NCI-H526 treated with DMSO at 0.1 percent for 48 hours (cell line): ENCODE measurements at places on chromosomes 2 and 18.

GRCh38 chr2:239984421-239985194 lies 40.5 kb downstream of the NDUFA10 start:
- DNase-seq = no peak

DNA sequence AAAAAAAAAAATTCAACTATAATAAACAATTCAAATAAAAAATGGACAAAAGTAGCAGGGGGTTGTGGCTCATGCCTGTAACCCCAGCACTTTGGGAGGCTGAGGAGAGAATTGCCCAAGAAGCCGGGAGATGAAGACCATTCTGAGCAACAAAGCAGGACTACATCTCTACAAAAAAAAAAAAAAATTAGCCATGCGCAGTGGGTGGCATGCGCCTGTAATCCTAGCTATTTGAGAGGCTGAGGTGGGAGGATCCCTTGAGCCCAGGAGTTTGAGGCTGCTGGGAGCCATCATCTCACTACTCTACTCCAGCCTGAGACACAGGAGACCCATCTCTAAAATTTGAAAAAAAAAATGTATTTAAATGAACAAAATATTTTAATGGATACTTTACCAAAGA lies 4.4 kb upstream of the CACNB4 start:
- no peak for DNase-seq

DNA sequence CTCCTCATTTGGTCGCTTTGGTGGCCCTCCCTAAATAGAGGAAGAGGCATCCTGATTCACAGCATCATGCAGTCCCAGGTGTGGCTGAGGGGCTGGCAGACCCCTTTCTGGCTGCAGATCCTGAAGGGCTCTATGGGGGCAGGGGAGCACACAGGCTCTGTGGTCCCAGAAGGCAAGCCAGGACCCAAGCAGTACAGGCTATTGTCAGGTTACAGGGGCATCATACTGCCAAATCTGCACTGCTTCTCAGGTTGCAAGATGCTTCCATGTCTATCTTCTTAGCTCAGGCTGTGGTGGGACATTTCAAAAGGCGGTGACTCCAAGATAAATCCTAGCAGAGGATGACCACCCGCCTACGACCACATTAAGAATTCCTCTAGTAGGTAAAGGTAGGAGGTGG lies 54.3 kb downstream of the TTC32 start:
- DNase-seq = no peak

DNA sequence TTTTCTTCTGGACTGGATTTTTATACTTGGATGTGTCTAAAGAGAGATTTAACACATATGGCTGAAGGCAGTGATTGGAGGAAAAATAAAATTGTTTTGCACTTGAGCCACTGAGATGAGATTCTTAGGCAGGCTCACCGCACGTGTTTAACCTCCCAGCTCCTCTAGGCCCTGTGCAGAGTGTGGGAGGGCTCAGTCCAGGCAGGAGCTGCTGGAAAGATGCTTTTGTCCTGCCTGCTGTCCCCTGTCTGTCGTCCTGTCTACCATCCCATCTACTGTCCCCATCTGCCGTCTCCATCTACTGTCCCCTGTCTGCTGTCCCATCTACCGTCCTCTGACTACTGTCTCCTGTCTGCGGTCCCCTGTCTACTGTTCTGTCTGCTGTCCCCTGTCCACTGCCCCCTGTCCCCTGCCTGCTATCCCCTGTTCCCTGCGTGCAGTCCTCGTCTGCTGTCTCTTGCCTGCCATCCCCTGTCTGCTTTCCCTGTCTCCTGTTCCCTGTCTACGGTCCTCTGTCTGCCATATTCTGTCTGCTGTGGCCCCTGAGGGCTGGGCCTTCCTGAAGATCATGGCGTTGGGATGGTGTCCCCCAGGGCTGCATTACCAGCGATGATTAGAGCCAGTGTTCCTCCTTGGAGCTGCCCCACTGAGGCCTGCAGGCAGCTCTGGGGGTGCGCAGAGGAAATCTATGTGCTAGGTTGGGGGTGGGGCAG lies 43.7 kb upstream of the HS6ST1 start:
- no peak for DNase-seq

DNA sequence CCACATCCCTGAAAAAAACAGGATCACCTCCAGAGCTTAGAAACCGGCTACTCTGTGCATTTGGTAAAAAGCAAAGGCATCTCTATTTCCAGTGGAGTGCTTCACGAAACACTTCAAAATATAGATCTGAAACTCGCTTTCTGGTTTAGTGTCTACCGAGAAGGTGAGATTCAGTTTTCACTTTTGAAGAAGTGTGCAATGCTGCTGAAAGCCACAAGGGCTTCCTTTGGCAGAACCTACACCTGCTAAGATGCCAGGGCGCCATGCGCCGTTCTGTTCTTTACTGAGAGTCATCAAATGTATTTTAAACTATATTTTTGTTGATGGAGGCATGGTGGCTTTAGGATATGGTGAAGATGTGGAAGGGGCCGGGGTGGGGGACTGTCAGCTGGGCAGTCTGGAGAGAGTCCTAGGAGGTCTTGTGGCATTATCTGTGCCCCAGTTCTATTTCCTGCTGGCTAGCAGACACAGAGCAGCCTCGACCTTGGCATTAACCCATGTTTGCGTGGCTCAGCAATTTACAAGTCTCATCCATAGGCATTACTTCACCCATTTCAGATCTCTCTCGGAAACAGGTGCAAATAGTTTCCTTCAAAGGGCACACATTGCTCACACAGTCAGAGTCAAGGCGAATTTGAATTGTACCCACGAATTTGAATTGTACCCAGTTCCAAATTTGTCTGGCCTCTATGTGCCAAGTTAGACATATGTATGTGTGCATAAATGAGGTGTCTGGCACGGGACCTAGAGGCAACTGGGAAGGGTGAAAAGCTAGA lies 46.7 kb upstream of the KCNF1 start:
- no peak for DNase-seq

- DNase-seq = no peak
Measured at GRCh38 chr2:128185576-128185975, 94.6 kb downstream of the UGGT1 start.

GRCh38 chr2:28369358-28369757 lies 23.3 kb upstream of the FOSL2 start:
- no peak for DNase-seq

- DNase-seq = peak; percentile 69
Measured at GRCh38 chr2:239240414-239240881, 160.4 kb downstream of the HDAC4 start.

DNA sequence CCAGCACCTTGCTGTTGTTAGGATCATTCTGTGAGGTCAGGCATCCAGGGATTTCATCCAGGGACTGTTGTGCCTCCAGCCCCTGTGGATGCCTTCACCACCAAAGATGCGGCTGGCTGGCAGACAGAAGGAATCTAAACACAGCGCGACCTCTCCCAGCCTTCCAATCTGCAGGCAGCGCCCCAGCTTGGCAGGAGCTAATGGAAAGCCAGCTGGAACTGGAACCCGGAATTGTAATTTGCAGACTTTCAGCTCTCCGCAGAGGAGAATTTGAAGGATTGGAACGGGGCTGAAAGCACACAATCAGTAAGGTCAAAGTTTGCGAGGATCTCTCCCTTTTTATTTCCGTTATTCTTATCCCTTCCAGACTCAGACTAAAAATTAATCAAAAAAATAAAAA lies 127.8 kb downstream of the TRIB2 start:
- no peak for DNase-seq

DNA sequence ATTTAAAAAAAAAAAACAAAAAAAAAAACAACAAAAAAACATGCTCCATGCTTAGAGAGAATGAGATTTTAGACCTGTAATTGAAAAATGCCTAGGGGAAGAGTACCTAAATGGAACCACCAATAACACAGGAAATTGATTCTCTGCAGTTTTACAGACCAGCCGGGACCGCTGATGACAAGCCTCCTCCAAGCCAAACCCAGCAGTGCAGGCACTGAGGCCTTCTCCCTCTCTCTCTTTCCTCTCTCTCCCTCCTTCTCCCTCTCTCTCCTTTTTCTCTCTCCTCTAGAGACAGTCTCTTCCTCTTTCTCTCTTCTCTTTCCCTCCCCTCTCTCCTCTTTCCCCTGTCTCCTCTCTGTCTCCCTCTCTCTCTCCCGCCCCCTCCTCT lies 228.8 kb upstream of the COPS8 start:
- DNase-seq = no peak

GRCh38 chr2:207231106-207231865 lies 65.5 kb upstream of the KLF7 start:
- DNase-seq = no peak

DNA sequence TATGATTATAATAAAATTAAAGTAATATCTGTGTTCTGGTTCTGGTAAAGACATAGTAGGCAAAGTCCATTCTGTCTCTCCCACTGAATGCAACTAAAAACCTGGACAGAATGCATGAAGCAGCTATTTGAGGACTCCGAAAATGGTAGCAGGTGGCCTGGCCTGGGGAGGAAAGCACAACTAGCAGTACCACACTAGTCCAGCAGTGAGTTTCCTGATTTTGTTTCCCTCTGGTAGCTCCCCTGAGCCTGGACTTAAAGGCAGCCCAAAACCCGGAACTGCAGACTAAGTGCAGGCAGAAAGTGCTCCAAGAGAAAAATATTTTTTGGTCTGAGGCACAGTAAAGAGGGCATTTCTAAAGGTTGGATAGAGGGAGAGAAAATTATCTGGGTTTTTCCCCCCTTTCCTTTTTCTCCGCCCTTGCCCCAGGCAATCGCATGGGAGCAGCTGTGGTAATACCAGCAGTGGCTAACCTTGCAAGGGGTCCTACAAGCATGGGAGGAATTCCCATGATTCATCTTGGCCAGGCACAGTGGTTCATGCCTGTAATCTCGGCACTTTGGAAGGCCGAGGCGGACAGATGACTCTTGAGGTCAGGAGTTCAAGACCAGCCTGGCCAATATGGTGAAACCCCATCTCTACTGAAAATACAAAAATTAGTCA lies 32.3 kb downstream of the ASXL2 start:
- no peak for DNase-seq

GRCh38 chr18:59268721-59269562 lies 4.3 kb downstream of the RAX start:
- no peak for DNase-seq

DNA sequence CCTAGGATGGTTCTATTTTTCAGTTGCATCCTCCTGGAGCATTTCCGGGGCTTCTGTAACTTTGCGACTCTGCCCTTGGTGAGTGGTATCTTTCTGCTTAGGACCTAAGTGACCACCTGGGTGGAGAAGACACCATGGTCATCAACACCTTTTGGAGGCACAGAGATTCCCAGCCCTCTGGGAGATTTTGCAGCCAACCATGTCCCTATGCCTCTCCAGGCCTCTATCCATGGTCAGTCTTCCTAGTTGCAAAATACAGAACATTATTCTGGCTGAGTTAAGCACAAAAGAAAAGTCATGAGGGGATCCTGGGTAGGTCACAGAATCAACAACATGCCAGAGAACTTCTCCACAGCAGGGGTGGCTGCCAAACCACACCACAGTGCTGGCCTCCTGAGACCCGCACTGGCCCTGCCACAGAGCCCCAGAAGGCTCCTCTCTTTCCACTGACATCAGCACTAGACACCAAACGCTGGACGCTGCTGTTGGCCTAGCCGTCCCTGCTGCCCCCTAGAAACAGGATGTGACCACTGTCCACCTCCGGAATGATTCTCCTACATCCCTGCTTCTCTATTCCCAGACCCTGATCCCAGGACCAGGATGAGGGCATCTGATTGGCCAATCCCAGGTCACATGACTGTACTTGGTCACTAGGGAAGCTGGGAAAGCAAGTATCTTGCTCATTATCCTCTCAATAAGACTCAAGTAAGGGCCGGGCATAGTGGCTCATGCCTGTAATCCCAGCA lies 47.7 kb downstream of the SMAD7 start:
- DNase-seq = no peak

DNA sequence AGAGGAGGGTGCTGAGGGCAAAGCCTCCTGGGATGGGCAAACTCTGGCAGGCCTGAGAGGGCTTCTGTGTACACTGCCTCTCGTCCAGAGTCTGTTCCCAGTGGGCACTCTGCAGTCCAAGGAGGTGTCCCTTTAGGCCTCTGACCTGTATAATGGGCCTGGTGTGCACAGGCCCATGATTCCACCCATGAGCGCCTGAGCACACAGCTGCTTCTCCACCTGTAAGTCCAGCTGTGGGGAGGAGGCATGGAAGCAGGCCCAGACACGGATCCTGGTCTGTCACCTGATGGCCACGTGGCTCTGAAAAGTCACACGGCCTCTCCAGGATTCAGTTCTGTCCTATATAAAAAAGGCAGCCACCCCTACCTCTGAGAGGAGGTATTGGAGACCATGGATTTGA lies 57.0 kb downstream of the PARD6G start:
- DNase-seq = no peak

DNA sequence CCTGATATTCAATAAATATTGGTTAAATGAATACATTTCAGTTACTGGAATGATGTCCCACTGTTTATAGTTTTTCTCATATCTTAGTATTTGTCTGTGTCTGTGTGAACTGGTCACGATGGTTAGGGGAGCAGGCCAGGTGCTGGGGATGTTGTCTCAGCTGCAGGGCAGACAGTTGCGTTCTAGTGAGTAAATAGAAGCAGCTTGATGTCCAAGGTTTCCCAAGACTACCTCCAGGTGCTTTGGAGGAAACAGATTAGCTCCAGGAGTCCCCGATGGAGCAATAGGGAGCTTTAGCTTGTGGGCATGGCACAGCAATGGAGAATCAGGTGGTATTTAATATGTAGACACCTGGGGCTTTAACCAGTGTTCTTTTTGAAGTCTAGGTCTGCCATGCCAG lies 75.5 kb downstream of the GULP1 start:
- no peak for DNase-seq

GRCh38 chr18:57666818-57667497 lies 45.3 kb upstream of the NARS1 start:
- DNase-seq = no peak

- DNase-seq = no peak
Measured at GRCh38 chr2:118974103-118974993, 32.4 kb downstream of the MARCO start.

DNA sequence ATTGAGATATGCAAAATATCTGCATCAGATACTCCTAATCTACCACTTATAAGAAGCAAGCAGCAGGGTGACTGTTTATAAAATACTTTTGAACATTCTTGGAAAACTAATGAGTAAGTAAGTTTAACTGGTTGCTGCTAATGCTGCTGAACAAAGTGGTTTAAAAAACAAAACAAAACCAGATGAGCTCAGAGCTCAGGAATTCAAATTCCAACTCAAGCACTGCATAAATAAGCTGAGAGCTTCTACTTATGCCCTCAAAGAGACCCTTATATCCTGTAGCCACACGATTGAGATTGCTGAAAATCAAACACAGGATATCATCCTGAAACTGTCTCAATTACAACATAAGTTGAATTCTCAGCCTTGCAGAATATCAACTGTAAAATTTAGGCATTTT lies 62.3 kb upstream of the NYAP2 start:
- no peak for DNase-seq

DNA sequence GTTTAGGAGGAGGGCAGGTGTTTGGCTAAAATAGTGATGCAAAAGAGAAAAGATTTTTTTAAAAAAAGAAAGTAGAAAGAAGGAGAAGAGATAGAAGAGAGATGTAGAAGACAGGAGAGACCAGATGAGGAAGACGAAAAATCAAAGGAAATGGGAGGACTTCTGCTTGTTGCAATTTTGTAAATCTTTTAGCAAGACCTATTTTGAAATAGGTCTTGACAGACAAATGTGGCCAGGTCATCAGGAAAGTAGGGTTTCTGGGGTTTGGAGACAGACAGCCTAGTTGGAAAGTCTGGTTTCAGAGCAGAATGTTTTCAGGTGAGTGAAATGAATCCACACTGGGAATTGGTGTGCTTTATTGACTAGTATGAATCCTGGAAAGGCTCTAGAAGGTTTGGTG lies 104.5 kb upstream of the CAVIN2 start:
- DNase-seq = no peak

GRCh38 chr2:162887087-162887486 lies 48.5 kb upstream of the KCNH7 start:
- no peak for DNase-seq

GRCh38 chr2:111940333-111941196 lies 42.2 kb downstream of the MERTK start:
- DNase-seq = no peak
